ENCODE measurements at places on chromosomes 12 and 14.

DNA sequence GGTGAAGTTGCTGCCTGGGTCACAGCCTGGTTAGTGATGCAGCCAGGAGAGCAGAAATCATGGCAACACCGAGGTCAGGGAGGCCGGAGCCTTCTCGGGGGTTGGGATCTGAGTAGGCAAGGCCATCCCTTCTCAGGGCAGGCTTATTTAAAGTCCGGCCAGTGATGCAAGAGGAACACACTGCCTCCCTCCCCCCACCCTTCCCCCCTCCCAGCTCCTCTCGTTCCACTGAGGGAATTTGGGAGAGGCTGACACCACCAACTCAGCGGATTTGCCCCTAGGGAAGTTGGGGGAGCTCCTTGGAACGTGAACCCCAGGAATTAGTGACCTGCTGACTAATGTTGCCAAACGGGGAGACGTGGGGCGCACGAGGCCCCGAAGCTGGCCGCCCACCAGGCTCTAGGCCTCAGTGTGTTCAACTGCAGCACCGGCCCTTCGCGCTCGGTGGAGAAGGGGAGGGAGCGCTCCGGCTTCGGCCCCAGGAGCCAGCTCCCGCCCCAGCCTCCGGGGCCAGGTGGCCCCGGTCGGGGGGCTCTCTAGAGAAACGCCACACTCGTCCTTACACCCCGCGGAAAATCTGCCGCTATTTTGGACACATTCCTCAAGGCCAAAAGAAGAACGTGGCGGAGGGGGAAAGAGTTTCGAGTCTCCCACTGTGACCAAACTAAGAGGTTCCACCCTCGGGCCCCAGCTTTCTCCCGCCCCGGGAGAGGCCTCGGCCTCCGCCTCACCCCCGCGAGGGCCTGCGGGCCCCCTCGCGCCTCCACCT is 1.6 kb downstream of the CTDSP2 start:
- DNase-seq, result no peak

- no peak for DNase-seq
These were observed 349.1 kb upstream of the CCDC196 start for GRCh38 chr14:66137081-66137480.

GRCh38 chr12:53235164-53235563 is 3.2 kb upstream of the RARG start:
- no peak for DNase-seq

DNA sequence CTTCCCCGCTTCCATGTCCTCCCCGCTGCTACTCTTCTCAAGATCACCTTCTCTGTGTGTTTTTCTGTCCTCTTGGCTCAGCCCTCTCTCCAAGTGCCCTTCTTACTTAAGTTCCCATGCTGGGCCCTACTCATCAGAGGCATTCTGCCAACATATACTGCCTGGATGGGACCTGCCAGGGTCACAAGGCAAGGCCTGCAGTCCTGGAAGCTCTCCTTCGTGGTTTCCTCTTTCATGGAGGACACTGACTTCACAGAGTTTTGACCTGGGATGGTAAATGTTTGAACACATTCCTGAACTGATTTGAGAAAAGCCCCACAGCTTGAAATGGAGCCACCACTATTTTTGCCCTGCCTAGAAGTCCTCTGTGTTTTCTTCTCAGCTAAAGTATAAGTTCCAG is 140.9 kb downstream of the TMEM30B start:
- no peak for DNase-seq

GRCh38 chr12:112711026-112711425 is 80.5 kb upstream of the RPH3A start:
- DNase-seq, result no peak

DNA sequence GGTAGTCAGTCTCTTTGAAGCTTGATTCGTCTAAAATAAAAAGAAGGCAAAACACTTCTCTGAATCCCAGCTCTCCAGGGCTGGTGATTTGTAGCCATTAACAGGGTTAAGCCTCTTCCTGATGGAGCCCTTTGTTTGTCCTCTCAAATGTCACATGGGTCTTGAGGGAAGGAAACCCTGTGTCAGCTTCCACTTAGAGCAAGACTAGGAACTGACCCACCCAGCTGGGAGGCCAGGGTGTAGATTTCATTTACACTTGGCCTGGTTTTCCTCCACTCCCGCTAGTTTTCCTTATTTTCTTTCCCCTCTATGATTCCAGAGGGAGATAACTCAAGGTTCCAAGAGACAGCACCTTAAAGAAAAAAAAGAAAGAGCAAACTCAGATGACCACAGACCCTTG is 230.5 kb upstream of the EGLN3 start:
- DNase-seq, result no peak

- DNase-seq, result no peak
These were observed 21.3 kb downstream of the PRKD1 start for GRCh38 chr14:29906256-29906870.

GRCh38 chr12:132856581-132856980 is 27.9 kb upstream of the GOLGA3 start:
- DNase-seq, result no peak

DNA sequence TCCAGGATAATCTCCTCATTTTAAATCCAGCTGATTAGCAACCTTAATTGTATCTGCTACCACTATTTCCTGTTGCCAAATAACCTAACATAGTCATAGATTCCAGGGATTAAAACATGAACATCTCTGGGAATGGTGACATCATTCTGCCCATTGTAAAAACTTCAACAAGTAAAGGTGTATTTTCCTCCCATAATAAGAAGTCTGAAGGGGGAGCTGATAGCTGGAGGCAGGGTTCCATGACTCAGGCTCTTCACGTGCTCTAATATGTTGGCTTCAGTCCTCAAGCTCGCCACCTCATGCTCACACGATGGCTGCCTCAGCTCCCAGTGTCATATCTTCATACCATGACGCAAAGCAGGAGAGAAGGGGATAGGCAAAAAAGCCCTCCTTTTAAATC is 172.0 kb upstream of the VASH1 start:
- no peak for DNase-seq

DNA sequence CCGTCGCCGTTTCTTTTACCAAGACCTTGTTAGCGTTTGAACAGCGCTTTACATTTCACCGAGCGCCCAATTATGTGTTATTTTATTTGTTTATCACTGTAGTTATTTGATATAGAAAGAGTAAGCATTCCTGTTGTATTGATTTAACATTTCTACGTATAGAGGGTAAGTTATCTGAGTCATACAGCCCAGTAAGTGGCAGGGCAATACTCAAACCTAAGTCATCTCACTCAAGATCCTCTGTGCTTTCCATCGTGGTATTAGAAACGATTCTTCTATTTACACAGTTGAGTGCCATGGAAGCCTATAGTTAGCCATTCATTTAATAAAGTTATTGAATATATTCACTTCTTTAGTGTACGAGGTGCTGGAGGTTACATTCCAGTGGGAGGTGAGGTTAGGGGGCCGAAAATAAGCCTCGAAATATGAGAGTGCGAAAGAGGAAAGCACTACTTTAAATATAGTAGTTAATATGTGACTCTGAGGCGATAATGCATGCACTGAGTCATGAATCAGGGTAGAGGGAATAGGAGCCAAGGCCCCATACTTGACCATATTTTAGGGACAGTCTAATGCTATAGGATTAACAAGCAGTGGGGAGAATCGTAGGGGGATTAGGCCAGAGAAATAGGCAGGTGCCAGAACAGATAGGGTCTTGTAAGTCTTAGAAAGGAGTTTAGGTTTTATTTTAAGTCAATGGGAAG is 629 bp downstream of the RAD51AP1 start:
- no peak for DNase-seq

- no peak for DNase-seq
These were observed 28.1 kb downstream of the ANO6 start for GRCh38 chr12:45243963-45244362.

DNA sequence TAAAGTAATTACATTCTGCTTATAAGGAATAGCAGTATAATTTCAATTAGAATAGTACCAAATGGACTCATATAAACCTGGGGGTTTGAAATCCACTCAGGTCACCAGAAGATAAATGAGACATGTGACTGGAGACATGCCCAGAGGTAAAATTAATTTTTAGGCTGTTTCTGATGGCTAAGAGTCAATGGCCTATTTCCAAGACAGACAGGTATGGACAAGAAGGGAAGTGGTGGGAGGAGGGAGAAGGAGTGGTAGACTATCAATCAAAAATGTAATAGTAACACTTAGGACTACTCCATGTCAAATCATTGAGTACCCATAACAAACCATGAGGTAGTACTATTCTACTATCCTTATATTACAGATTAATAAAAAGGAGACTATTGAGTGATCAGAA is 544.0 kb downstream of the GALC start:
- no peak for DNase-seq
